ENCODE measurements at places on chromosomes 5 and 9.
A peak's percentile ranks its signal among the peaks of the same experiment; 100 is the strongest.

- no peak for DNase-seq
Observed at GRCh38 chr5:43563321-43563720, 6.4 kb upstream of the PAIP1 start.

DNA sequence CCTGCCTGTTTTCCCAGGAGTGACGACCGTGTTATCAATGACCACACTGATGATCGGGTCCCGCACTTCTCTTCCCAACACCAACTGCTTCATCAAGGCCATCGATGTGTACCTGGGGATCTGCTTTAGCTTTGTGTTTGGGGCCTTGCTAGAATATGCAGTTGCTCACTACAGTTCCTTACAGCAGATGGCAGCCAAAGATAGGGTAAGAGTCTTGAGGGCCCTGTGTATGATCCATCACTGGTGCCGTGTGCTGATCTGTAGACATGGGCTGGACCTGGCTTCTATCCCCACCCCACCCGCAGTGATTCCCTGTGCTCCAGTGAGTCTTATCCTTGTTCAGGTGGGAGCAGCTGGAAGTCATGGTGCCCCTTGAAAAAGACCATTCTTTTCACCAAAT, 26.0 kb downstream of the GABRP start:
- peak; percentile 51 for DNase-seq

DNA sequence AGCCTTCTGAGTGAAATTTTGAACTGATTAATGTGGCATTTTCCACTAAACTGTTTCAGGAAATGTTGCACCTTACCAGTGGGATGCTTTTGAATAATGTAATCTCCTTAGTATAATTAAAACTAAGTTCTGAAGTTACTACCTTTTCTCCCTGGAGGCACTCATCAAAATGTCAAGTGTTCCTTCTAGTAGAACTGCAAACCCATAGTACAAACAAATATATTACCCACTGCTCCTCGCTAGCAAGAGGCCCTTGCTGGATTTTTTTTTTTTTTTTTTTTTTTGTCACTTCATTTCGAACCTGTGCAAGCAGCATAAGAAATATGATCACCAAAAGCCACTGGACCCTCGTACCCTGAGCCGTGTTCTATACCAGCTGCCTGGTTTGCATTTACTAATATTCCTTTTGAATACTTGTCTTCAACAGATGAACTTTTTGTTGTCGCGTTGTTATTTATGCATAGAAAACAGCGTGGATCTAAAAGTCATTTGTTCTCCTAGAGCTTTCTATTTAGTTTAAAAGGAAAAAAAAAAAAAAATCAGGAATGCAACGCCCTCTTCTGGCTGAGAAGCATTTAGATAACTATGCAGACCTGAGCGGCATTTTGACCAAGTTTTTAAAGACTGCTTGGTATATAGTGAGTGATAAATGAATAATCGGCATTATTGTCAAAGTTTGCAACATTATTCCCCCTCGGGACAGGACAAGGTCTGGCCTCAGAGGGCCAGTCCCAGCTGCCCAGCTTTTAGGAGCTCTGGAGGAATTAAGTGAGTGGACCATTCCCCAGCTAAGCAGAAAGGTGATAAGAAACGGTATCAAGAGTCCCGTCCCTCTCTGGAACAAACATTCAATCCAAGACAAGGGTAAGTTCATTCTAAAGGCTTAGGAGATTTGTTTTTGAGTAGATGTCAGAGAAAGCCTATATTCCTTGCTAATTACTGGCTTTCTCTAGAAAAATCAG, 162.5 kb upstream of the KIF2A start:
- DNase-seq, result peak; percentile 35

DNA sequence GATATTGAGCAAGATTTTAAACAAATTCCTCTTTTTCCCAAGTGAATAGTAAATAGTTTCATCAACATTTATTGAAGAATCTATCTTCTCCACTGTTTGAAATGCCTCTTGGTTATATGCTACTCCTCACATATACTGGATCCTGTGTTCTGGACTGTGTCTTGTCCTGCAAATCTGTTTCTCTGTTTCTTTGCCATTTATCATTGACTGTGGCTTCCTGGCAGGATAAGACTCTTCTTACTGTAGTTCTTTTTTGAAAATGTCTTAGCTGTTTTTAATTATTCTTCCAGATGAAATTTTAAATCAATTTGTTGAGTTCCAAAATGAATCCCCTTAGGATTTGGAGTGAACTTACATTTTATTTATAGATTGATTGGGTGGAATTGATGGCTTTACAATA, 27.8 kb downstream of the RALGPS1 start:
- DNase-seq, result no peak

DNA sequence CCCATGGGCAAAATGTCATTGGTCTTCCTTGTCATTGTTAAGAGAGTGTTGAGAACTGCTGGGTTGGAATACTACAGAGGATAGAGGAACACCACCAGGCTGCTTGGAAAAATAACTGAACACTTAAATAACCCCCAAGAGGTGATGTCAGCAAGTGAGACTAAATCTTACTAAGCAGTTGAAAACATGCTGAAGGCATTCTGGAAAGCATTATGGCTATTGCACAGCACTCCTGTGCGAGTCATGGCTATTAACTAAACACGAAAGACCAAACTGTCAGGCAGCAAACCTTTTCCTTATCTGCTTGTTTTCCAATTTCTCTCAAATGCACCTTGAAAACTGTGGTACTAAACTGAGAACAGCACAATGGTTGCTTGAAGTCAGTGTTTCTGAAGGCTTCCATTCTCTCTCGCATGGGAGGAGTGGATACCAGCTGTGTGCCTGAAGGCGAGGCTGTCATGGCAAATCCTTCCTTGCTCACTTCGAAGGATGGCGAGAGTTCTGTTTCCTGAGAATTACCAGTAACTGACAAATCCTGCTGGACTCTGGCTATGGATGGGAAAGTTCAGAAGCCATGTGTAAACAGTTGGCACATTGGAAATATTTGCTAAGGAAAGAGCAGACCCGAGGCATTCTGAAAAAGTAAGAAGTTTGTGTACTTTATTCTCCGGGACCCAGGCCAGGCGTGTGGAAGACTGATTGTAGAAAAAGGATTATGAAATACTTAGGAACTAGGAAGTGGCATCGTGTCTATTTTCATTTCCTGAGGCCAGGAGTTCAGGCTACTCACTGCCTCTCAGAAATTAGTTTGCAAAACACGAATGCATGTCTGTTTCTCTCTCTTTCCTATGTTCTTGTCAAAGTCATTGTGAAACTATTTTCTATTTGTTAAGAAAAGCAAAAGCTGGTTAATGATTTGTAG, 182.1 kb downstream of the DMRT2 start:
- DNase-seq, result no peak

GRCh38 chr9:124038790-124039633, 27.4 kb downstream of the LHX2 start:
- DNase-seq, result no peak

DNA sequence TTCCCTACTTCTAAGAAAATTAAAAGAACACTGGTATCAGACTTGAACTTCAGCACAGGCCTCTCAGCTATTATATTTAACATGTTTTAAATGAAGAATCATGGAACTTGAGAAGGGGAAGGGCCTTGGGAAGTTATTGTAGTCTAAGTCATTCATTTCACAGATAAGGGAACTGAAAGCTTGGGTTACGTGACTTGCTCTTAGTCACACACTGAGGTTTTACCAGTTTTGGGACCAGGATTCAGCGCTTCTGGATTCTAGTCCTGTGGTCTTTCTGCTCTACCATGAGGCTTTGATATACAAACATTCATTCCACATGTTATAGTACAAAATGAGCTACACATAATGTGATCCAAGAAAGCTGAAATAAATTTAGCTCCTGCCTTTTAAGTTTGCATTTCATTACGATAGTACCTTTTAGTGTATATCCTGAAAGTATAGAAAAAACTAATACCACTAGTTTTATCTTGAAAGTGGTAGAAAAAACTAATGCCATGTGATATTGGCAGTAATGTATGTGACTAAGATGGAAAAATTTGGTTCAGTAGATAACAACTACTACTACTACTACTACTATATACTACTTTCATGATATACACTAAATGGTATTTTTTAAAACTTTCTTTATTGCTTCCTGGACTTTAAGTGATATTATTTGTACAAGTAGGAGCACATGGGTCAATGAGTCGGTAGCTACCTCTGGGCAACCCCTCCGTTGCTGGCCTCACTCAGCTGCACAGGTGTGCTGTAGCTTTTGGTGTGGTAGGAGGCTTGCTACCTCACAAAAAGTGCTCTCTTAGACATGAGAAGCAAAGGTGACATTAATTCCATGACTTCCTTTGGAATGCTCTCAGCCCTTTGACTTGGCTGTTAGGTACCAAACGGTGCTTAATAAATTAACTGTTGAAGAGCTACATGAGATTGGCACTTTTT, 40.7 kb downstream of the F2RL2 start:
- DNase-seq, result no peak

GRCh38 chr9:95081998-95082397, 235.5 kb downstream of the FANCC start:
- no peak for DNase-seq

GRCh38 chr5:163379298-163380155, 57.9 kb upstream of the CCNG1 start:
- no peak for DNase-seq

DNA sequence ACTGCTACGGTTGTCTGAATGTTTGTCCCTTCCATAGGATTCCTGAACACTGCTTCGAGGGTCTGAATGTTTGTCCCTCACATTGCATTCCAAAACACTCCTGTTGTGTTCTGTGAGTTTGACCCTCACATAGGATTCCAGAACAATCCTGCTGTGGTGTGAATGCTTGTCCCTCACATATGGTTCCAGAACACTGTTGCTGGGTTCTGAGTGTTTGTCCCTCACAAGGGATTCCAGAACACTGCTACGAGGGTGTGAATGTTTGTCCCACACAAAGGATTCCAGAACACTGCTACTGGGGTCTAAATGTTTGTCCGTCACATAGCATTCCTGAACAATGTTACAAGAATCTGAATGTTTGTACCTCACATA, 201.2 kb downstream of the FOXD4L6 start:
- DNase-seq, result no peak

GRCh38 chr5:126052120-126052519, 371.1 kb upstream of the GRAMD2B start:
- DNase-seq, result no peak

- no peak for DNase-seq
Observed at GRCh38 chr5:43192558-43193180, 644 bp downstream of the NIM1K start.

GRCh38 chr5:89830691-89831090, 578.9 kb downstream of the CETN3 start:
- no peak for DNase-seq

DNA sequence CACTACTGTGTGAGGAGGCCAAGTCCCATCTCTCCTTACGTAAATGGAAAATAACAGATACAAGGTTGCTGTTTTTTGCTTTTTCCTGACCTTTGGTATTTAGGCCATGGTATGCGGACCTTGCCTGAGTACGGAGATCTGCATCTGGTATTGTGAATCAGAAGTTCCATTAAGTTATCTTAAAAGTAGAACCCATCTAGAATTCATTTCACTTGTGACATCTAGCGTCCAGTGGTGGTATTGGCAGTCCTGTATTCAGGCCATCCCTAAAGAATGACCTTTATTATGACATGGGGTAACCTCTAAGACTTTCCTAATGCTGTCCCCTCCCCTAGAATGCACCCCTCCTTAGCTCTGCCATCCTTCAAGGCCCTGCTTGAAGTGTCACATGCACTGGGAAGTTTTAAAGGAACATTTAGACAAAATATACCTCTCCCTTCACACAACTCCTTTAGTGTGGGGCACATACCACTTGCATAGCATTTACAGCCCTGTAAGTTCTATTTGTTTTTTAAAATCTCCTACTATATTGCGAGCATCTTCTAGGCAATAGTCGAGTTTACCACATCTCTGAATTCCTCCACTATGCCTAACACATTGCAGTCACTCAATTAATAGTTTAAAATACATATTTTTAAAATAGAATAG, 1.9 kb upstream of the SPDL1 start:
- DNase-seq, result peak; percentile 23

DNA sequence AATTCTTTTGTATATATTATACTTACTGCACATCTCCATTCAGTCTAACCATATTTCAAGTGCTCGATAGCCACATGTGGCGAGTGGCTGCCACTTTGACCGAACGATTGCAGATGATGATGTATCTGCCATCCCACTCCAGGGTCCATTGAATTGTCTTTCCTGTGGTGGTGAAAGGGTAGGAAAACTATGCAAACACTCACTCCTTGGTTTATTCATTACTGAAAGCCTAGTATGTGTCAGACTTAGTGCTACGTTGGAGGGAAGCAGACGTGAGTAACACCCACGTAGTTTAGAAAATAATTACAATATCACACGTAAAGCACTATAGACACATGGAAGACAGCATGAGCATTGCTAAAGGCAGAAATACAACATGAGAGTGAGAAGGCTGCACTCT, 353.7 kb downstream of the CSNK1G3 start:
- DNase-seq, result no peak

GRCh38 chr9:131484051-131484445, 18.7 kb upstream of the POMT1 start:
- no peak for DNase-seq

DNA sequence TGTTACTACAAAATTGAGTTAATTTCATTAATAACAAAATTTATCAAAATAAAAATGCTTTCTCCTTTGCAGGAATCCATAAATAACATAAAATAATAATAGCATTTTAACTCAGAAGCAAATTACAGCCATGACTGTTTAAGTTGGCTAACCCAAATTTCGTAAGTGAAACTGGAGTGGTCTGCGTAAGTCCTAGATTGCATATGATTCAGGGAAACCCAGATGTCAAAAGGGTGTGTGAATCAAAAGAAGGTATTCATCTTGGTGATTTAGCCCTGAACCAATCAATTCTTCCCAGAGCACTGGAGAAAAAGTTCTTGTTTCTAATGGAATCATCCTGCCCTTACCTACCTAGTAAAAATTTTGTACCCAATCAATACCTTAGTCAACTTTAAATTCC, 547.6 kb downstream of the RAB3C start:
- no peak for DNase-seq

DNA sequence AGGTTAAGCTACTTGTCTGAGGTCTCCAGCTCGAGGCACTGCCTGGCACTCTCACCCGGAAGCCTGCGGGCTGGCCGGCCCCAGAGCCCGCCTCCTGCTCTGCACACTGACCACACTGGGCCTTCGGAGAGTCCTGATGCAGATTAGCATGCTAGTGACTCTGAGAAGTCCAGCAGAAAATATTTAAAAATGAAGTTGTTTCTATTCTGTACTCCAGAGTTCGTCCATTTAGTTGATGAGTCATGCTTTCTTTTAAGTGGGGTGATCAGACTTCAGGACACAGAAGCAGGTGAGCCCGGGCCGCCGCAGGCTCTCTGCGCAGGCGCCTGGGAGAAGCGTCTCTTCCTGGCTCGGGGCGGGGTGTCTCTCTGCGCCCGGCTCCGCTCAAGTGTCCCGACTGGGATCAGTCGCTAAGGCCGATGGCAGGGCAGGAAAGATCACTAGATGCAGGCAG, 32.5 kb downstream of the FAM240B start:
- DNase-seq, result peak; percentile 35

GRCh38 chr5:74766418-74766848, 484 bp downstream of the GFM2 start:
- DNase-seq, result peak; percentile 19

DNA sequence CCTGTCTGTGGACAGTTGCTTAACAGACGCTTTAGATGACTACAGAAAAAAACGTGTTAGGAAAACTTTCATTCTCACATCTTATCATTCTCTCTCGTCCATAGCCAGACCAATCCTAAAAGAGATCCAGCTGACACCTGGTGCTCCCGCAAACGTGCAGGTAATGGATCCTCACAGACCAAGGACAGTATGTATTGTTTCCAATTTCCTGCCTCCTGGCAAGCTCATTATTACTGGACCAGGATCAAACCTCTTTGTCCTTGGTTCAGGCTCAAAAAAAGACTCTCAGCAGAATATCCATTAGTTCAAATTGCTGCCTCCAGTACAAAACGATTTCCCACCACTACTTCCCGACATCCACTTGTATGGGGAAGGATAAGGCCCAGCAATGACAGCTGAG, 62.4 kb downstream of the SERINC5 start:
- DNase-seq, result peak; percentile 89

All from NCI-H1092 treated with DMSO at 0.1 percent for 48 hours (cell line).